Aorta (tissue), 5 donors: ENCODE measurements at places on chromosomes 2 and 18. TPM values are rescaled to one million over a fixed set of nuclear protein-coding genes. Genes with fewer than 3 reads are reported as not detected.

GRCh38 chr2:77977471-77978063 is 455.4 kb upstream of the LRRTM4 start:
- no peak for DNase-seq

- DNase-seq: peak; percentile 47
Observed at GRCh38 chr18:79617511-79618500, 61.8 kb upstream of the CTDP1 start.

DNA sequence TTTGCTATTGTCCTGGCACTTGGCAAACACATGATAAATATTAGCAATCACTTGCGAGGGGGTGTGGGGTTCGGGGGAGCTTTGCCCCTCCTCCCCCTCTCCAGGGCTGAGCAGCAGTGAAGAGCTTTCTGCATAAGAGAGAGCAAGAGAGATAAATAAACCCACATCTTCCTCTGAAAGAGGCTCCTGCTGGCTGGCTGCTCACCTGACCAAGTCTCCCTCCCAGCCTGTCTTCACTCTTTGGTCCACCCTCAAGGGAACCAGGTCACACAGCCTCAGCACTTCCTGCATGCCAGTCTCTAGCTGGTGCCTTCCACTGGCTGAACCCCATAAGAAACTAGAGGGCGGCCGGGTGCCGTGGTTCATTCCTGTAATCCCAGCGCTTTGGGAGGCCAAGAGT is 18.5 kb upstream of the YWHAQ start:
- no peak for DNase-seq

DNA sequence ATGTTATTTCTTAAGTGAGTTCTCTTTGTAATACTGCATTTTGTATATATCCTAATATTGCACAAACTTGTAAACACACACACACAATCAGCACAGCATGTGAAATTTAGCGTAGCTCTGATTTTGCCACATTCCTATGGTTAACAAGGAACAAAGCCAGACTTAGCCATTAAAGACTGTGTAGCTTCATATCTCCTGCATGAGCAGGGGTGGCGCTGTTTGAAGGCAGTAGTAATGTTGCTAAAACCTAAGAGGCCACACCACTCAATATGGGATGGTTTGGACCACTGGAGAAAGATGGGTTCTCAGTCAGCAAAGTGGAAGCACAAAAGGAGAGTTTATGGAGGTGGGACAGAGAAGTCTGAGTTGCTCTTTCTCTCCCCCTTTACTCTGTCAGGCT is 61.1 kb upstream of the RND3 start:
- no peak for DNase-seq

- DNase-seq: peak; percentile 84
Observed at GRCh38 chr2:73981081-73982001, 3.4 kb upstream of the TET3 start.

GRCh38 chr18:38843291-38843690 is 1277.7 kb upstream of the CELF4 start:
- DNase-seq: no peak

- DNase-seq: no peak
Observed at GRCh38 chr2:84532291-84532690, 16.0 kb downstream of the DNAH6 start.

DNA sequence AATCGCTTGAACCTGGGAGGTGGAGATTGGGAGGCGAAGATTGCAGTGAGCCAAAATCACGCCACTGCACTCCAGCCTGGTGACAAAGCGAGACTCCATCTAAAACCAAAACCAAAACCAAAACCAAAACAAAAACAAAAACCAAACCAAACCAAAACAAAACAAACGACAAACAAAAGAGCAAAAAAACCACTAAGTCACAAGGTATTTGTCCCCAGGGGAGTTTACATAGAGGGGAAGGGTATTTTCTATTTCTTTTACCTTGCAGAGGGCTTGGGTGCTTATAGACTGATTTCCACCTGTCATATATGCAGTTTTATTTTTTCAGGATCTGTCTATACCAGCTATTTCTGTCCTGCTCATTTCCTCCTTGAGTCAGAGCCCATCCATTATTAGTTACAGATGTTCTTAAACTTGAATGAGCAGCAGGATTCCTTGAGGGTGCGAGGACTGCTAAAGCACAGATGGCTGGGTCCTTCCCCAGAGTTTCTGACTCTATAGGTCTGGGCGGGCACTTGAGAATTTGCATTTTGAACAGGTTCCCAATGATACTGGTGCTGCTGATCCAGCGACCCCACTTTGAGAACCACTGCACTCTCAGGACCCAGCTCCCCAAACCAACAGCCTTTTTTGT is 102.2 kb upstream of the UXS1 start:
- DNase-seq: no peak

The SERPINB4 gene
- total RNA-seq: not detected

The EN1 gene
- not detected for total RNA-seq

The MC4R gene
- total RNA-seq: not detected

The COX5B gene
- 130 TPM for total RNA-seq

The AKAIN1 gene
- not detected for total RNA-seq

The GTF2A1L gene
- total RNA-seq: not detected
